Activated T-cell treated with anti-CD3 and anti-CD28 coated beads, Interleukin-2, amount 50 U/mL, for 72 hours (primary cell): ENCODE measurements at places on chromosomes 3 and 15.
A peak's percentile ranks its signal among the peaks of the same experiment; 100 is the strongest.

GRCh38 chr3:181808053-181808452 is 96.3 kb downstream of the SOX2 start:
- no peak for DNase-seq

DNA sequence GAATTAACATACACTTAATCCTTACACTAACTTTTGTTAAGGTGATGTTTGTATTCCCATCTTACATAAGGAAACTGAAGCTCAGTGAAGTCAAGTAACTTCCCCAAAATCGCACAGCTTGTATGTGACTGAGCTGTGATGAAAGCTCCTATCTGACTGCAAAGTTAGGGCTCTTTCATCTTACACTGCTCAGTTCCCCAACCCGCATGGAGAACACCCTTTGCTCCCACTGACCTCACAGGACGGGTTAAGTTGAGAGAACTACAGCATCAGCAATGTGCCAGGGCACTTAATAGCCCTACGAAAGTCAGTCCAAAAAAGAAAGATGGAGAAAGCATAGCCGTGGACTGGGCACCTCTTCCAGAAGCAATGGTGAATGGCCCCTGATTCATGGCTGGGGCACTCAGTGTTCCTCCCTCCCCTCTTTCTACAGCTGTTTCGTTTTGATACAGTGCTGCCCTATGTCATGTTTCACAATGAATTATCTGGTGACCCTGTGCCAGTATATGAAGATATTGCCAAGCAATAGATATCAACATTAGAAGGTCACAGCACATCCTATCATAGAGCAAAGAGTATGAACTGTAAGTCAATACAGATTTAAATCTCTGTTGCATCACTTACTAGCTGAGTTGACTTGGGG is 38.0 kb downstream of the CADPS start:
- DNase-seq, result no peak

GRCh38 chr3:42055291-42055690 is 35.9 kb upstream of the TRAK1 start:
- no peak for DNase-seq

GRCh38 chr3:157429708-157430107 is 6.9 kb upstream of the PTX3 start:
- DNase-seq, result no peak

DNA sequence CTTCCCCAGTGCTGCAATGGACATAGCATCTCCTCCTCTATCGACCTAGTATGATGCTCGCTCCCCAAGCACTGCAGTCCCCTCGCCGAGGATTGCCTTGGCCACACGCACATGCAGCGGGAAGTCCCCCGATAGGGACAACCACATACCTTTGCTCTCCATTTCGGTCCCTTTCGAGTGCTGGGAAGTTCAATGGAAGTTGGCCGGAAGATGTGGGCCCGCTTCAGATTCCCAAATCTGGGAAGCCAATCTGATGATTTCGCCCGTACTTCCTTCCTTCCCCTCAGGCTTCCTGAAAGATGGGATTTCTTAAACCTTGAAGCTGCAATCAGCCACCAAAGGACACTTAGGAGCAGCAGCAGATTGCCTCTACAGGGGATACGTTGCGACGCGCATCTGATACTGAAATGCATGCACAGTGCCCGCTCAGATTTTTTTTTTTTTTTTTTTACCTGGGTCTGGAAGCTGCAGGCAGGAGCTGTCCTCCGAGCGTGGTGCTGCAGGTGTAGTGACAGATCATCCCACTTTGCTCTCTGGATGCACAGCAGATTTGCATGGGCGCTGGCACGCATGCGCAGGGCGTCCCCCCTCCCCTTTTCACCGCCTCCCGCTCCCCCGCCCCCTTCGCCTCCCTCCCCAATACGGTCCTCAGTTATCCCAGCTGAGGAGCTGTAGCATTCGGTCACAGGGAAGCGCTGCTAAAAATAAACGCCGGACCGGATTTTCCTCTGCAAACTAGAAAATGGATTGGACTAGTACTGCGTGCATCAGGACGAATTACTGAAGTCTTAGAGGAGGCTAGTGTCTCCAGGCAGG is at the start of gene FGF12:
Gene FGF12 (minus strand): TSS at position 510 of the 816 bp plus-strand sequence.
- DNase-seq, result no peak

DNA sequence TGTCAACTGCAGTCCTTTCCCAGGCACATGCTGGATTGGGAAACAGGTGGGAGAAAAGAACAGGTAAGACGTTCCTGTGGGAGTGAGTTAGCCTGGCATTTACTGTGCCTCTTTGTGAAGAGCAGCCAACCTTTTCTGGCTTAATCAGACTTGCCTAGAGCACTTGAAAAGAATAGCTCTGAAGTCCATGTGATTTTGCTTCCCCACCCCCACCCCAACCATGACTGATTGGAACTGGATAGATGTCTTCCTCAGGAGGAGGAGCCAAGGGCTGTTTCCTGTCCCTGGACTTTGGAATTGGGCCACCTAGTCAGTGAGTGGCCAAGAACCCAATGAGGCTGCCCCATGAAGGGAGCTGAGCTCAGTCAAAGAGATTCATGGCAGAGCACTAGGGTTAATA is 4.7 kb upstream of the TMEM41A start:
- no peak for DNase-seq

DNA sequence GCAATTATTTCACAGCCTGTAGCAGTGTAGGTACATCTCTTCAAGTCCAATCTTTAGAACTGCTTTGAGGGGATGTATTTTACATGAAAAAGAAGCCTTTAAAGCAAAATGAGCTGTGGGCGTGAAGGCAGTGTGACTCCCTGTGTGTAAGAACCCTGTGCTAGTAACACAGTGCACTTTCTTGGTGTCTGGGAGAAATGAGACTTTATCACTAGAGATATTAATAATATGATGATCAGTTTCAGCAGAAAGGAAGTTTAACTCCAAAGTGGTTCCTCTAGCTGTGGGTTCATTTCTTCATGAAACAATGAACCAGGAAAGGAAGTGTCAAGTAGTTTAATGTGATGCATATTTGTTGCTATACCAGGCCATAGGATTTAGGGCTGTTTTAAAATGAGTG is 41.5 kb downstream of the SLCO3A1 start:
- no peak for DNase-seq

DNA sequence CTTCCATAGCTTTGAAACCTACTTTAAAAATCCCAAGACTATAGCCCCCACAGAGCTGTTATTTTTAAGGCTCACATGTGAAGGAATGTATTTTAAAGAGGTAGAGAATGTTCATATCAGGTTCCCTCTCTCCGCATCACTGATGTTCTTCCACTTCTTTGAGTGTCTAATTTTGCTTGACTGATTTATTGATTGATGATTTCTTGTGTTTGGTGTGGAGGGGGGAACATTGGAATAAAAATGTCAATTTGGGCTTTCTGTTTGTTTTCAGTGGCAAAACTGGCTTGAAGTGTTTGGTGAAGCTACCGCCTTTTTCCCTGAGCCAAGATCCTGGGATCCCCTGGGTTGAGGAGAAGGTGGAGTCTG is 2.7 kb upstream of the TMEM212 start:
- DNase-seq, result no peak

GRCh38 chr3:24541935-24542334 is 47.3 kb upstream of the THRB start:
- no peak for DNase-seq

DNA sequence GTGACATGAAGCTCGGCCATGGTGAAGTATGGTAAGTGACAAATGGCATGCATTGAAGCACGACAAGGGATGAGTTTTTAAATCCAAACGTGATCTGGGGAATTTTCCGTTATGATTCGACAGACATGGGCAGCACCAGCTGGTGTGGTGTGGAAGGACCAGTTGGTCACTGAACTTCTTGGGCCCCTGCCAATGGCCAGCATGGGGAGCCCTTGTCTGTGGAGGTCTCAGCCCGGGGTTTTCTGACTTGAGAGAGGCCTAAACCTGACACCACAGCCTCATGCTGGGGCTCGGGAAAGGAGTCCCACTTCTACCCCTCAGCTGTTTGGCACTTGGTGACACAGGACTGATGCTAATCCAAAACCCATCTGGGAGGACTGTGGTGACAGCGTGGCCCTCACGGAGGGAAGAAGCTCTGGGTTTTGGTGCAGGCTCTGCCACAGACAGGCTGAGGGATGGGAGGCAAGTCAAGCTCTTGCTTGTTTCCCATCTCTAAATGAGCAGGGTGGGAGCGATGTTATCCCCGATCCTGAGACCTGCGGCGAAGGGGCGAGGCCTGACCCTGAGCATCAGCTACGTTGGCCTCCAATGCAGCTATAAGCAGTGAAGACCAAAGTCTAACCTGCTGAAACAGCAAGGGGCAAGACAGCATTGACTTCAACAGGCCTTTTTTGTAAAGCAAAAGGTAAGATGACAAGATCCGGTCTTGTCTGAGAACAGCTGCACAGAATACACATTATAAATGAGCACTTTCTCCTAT is 69.5 kb downstream of the ATP1B3 start:
- no peak for DNase-seq

- DNase-seq, result peak; percentile 26
Observed at GRCh38 chr3:69425249-69425648, 39.4 kb upstream of the FRMD4B start.

DNA sequence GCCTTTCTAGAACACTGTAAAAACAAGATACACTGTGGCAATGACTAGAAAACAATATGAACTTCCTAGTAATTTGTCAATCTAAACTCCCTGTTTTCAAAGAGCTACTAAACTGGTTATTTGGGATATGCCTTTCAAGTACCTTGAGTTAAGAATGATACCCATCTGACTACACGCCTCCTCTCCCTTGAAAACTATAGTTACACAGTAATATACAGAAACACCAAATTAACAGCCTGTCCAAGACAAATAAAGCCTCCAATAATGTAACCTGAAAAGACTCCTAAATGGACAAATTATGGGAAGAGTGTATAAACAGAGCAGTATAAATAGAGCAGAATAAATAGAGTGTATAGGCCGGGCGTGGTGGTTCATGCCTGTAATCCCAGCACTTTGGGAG is 70.1 kb downstream of the SMARCC1 start:
- DNase-seq, result no peak

DNA sequence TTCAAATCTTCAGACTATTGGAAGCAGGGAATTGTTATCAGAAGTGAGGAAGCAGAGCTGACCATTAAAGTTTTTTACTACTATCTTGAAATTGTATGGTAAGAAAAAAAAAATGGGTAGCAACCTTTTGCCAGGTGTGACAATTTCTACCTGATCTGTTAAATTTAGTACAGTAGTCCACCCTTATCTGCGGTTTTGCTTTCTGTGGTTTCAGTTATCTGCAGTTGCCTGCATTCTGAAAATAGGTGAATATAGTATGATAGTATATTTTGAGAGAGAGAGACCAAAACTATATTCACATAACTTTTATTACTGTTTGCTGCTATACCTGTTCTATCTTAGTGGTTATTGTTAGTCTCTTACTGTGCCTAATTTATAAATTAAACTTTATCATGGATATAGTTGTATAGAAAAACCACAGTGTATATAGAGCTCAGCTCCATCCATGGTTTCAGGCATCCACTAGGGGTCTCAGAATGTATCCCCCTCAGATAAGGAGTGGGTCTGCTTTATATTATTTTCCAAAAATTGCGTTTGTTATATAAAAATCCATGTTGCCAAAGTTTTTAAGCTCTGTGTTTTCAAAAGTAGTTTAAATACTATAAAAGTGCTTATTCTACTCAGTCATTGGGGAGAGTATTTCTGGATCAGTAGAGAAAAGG is 69.9 kb downstream of the PTPRG start:
- no peak for DNase-seq

DNA sequence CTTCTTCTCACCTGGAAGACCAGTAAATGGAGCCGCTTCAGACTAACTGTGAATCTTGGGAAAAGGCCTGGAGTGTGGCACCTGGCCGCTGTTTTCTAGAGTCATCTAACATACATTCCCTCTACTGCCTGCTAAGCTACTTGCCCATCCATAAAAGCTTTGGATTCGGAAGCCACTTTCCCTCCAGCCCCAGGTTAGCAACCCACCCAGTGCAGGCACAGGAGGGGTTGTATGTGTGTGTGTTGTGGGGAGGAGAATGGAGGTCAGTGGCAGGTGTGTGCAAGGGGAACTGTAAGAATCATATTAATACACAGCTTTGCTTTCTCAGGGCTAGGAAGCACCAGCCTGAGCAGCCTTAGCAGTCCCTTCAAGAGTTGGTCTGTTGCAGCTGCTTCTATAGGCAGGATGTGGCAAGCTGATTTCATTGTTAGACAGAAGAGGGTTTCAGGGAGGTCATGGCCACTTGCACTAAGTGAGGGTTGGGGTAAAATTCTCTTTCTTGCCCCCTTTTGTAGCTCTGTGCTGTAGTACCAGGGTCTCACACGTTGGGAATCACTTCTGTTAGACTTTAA is 8.9 kb downstream of the NSUN3 start:
- no peak for DNase-seq

GRCh38 chr3:113035387-113035982 is 44.7 kb downstream of the GTPBP8 start:
- peak; percentile 34 for DNase-seq

DNA sequence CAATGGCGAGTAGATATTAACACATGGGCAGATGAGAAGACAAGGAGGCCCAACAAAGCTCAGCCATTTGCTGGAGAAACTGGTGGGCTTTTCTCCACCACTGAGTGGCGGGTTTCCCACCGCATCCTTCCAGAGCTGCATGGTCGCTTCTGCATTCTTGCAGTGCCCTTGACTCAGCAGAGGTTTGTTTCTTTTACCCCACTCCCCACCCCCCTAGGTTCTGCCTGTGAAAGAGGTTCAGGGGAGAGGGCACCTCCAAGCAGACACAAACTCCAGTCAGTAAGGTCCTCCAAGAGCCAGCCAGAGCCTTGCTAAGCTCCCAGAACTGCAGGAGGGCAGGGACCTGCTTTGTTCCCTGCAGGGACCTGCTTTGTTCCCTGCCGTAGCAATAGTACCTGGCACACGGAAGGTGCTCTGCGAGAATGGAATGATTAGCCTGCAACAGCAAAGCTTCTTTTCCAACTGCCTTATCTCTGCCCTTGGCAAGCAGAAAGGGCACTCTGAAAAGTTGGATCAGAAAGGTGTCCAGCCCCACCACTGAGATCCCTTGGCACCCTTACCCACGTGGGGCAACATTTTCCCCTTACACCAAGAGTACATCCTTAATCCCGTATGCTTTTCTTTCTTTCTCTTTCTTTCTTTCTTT is 1.4 kb downstream of the PAQR5 start:
- no peak for DNase-seq

- DNase-seq, result no peak
Observed at GRCh38 chr3:52831500-52832301, 1.2 kb upstream of the ITIH4 start.

DNA sequence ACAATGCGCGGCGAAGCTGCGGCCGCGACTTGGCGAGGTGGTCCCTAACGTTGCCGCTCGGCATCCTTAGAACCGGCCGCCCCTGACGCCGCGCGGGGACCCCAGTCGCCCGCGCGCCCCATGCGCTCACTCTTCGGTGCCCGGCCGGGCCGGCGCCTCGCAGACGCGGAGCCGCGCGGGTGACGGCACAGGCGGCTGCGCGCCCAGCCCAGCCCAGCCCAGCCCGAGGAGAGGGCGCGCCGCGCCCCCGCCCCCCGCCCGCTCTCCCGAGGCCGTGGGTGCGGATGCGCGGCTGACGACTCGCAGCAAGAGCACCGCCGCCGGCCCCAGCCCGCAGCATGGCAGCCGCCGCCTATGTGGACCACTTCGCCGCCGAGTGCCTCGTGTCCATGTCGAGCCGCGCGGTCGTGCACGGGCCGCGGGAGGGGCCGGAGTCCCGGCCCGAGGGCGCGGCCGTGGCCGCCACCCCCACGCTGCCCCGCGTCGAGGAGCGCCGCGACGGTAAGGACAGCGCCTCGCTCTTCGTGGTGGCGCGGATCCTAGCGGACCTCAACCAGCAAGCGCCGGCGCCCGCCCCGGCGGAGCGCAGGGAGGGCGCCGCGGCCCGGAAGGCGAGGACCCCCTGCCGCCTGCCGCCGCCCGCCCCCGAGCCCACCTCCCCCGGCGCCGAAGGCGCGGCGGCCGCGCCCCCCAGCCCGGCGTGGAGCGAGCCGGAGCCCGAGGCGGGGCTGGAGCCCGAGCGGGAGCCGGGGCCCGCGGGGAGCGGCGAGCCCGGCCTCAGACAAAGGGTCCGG is 437 bp downstream of the KLF13 start:
- DNase-seq, result peak; percentile 74

- DNase-seq, result no peak
Observed at GRCh38 chr3:23275061-23275460, 71.9 kb downstream of the UBE2E2 start.
